Epithelial cell of esophagus (primary cell): ENCODE measurements at places on chromosomes 4 and X.

DNA sequence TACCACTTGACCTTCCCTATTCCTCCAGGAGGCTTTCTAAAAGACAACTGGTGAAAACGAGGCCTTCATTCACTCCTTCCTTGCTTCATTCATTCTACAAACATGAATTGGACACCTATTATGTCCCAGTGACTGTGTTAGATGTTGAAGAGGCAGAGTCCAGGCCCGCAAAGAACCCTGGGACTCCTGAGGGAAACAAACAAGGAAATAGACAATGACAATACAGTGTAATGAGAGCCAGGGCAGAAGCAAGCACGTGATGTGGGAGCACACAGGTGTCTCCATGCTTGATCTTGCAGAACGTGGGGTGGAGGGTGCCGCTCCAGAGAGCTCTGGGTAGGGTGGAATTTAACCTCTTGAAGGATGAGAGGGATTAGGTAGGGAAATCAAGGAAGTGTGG lies 137.6 kb upstream of the KLF3 start:
- DNase-seq, result no peak

- DNase-seq, result peak; percentile 73
These were observed 129.4 kb upstream of the ARSJ start for GRCh38 chr4:114108869-114109268.

DNA sequence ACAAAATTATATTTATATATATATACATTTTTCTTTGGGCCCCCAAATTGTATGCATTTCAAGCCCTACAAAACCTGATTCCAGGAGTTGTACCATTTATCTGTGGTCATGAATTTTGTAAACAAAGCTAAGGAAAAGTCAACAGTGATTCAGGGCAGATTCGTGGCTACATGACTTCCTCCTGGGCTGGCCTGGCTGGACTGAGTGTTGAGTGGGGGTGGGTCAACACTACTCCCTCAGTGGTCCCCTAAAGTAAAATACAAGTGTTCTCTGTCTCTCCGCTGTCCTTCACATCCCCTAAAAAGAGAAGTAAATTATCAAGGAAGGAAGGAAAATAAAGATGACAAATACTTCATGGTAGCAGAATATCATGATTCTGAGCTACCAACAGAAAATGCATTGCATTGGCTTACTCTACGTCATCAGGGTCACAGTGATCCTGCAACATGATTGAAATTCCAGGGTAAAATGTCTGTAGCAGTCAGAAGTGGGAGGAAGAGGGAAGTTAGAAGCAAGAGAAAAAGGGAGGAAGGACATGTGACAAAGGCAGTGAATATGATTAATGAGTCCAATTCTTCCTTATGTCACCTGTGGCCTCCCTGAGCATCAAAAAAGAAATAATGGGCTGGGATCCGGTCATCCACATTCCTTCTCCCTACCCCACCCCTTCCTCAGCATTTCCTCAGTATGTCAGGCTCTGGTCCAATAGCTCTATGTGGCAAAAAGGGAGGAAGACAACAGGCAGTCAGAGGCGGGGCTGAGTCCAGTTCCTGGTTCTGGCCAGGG lies 42.4 kb upstream of the MYOZ2 start:
- DNase-seq, result peak; percentile 25

GRCh38 chr4:76420188-76420761 lies 666 bp downstream of the CCDC158 start:
- DNase-seq, result no peak

- peak; percentile 42 for DNase-seq
These were observed 63.5 kb downstream of the GPC3 start for GRCh38 chrX:133921764-133922389.

- DNase-seq, result no peak
These were observed 87.7 kb downstream of the GPC3 start for GRCh38 chrX:133897593-133898163.

DNA sequence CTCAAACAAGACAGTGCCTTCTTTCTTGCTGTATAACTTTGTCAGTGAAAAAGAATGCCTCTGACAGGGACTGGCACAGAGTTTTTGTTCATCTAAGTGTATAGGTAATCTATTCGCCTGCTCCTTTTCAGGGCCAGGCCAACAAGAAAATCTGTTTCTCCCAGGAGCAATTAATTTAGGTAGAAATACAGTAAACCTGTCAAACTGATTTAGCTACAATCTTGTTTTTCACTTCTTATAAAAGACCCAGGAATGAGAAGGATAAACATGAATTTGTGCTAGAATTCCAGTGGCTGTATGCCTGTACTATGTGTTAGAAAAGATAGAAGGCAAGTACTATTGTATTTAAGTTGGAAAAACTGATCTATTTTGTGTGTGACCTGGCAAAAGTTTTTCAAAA lies 6.1 kb downstream of the TMA16 start:
- no peak for DNase-seq

GRCh38 chr4:41935652-41936021 lies 408 bp downstream of the TMEM33 start:
- DNase-seq, result peak; percentile 59

DNA sequence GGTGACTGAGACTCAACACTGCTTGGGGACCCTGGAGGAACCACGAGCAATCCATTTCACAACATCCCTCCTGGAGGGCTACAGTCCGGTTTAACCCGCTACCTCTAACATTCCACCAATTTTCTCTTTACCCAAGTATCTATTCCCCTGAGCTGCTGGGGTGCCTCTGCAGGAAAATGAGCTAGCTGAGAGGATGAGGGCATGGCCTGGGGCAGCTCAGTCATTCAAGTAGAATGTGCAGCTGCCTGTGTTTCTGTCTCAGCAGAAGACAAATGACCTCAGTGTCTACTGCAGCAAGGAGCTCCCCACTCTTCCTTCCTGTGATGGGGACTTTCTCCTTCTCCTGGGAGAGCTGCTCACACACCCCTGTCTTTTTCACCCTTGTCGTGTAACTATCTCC lies 120.8 kb downstream of the ZNF518B start:
- peak; percentile 94 for DNase-seq

DNA sequence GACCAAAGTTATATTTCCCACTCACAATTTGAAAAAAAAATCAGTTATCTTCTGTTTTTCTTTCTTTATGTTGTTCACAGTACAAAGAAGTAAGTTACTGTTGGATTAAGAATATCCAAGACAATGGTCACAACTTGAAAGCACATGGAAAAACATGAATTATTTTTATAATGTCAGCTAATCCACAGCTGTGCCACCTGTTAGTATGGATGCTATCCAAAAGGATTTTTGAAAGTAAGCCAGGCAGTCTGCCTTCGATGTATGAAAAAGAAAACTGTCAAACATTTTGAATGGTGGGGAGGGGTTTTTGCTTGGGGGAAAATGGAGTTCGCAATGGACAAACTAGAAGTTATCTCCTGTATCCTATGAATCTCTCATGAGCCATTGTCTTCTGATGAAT lies 6.2 kb downstream of the GPM6A start:
- no peak for DNase-seq

DNA sequence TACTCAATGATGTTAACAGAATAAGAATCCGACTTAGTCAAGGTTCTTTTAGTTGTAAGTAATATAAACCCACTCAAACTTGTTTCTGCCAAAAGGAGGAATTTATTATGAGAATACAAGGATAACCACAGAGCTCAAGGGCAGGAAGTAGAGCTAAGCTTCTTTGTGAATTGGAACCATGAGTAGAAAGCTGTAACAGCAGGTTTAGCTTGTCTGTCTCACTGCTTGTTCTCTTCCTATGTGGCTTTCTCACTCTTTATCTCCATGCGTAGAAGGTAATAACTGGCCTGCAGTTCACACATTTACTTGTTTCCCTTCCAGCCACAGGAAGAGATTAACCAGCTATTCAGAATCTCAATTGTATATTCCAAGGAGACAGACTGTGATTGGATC lies 378.3 kb downstream of the PPP1R2C start:
- no peak for DNase-seq

GRCh38 chr4:47647544-47647943 lies 162.5 kb downstream of the ATP10D start:
- no peak for DNase-seq

GRCh38 chr4:35237924-35238323 lies 1006.4 kb downstream of the ARAP2 start:
- no peak for DNase-seq

DNA sequence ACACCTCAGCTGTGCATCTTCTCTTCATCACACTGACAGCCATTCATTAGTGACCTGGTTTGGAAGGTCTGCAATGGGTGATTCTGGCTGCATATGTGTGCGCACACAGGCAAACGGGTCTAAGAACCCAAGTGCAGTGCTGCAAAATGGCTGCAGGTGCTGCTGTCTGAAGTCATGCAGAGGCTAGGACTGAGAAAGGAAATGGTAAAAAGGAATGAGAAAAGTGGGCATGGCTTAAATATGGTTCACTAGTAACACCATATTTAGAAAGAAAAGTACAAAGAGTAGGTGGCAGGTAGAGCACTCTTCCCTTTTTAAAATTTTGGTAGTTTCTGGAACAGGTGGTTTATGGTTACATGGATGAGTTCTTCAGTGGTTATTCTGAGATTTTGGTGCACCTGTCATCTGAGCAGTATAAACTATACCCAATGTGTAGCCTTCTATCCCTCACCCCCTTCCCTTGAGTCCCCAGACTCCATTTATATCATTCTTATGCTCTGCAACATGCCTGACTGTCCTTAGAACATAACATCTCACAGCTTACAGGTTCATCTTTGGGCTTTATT lies 78.4 kb downstream of the CCNG2 start:
- no peak for DNase-seq

- no peak for DNase-seq
These were observed 4.0 kb upstream of the SLC34A2 start for GRCh38 chr4:25651682-25652081.

GRCh38 chrX:8868906-8869305 lies 67.7 kb upstream of the FAM9A start:
- peak; percentile 49 for DNase-seq

- DNase-seq, result no peak
These were observed 65.3 kb downstream of the EFNB1 start for GRCh38 chrX:68894142-68894512.
